LNCaP clone FGC (cell line): ENCODE measurements at places on chromosomes 3 and 15.

DNA sequence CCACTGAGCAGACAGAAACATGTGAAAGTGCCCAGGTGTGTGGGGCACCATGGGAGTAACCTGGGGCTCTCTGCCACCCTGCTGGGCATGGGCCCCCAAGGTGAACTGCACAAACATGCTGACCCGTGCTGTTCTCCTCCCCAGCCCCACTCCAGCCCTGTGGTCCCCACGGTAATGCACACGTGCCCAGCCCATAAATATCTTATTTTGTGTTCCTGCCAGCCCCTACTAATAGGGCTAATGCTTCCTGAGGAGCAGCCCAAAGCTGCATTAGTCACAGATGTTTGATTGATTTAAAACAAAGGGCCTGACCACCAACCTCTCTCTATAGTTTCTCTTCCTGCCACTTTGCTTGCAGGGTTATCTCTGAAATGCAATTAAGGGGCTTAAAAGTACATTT is 95.4 kb downstream of the ABHD5 start:
- DNase-seq = no peak

DNA sequence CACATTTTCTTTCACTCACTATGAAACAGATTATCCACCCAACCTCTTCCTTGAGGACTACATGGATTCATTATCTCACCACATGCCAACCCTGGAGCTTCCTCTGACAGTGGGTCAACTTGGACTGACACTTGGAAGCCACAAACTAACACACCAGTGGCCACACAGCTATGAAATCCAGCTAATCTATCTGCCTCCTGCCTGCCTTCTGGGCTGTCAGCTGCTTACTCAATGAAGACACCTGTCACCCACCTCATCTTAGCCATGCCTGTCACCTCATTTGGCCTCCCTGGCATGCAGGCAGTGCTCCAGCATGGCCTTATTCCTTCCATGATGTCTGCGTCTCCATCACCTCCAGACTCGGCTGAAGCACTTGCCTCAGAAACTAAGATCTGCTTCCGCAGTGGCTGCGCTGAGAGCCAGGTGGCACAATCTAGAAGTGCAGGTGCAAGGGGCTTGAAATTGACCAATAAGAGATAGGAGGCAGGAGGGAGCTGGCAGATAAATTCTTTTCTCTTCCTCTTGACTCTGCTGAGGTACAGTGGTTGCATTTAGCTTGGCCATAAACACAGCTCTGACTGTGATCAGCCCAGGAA is 105.2 kb upstream of the RNF7 start:
- DNase-seq = no peak

GRCh38 chr3:128182656-128183055 is 29.4 kb downstream of the EEFSEC start:
- no peak for DNase-seq

- DNase-seq = no peak
These were observed 14.7 kb downstream of the THBS1 start for GRCh38 chr15:39595338-39596221.

DNA sequence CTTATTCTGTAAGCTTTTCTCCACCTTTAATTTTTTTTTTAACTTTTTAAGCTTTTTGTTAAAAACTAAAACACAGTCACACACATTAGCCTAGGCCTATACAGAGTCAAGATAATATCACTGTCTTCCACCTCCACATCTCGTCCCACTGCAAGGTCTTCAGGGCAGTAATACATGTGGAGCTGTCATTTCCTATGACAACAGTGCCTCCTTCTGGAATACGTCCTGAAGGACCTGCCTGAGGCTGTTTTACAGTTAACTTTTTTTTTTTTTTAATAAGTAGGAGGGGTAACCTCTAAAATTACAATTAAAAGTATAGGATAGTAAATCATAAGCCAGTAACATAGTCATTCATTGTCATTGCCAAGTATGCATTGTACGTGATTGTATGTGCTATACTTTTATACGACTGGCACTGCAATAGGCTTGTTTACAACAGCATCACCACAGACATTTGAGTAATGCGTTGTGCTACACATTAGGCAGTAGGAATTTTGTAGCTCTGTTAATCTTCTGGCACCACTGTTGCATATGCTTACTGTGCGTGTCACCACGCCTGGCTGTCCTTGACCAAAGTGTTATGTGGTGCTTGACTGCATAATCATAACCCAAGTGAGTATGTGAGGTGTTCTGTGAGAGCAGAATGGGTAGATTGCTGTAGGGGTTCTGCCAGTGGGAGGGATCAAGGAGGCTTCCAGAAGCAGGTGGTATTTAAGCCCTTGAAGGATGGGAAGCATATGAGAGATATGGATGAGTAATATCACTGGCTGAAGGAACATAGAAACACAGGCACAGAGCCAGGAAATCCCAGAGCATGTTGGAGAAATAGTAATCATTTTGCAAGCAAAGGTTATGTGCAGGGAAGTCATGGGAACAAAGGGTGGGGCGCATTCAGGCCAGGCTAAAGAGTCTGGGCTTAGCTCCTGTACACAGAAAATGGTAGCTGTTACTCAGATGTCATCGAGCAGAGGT is 18.3 kb downstream of the FBXO22 start:
- DNase-seq = peak; percentile 58

DNA sequence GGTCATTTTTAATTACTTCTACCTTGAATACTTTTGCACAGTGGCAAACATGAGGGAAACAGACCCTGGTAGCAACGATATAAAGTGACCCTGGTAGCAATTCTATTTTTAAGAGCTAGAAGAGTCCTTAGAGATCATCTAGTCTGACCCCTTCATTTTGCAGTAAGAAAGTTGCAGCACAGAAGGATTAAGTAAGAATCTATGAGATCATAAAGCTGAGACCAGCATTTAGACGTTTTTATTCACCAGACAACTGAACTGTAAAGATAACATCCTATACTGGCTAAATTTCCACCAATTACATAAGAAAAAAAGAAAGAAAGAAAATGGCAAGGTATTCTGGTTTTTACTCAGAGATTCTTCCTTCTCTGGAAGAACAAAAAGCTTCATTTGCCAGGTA is 49.9 kb downstream of the LRRFIP2 start:
- DNase-seq = no peak
